ENCODE measurements at places on chromosomes 2 and 18.

- H3K27me3 ChIP-seq = no peaks in the 10 kb centered on the region
- no peaks in the 10 kb centered on the region for H3K36me3 ChIP-seq
- no peak overlapping the region for H3K4me3 ChIP-seq
Observed at GRCh38 chr18:61957801-61958516, 65.2 kb upstream of the RNF152 start.

DNA sequence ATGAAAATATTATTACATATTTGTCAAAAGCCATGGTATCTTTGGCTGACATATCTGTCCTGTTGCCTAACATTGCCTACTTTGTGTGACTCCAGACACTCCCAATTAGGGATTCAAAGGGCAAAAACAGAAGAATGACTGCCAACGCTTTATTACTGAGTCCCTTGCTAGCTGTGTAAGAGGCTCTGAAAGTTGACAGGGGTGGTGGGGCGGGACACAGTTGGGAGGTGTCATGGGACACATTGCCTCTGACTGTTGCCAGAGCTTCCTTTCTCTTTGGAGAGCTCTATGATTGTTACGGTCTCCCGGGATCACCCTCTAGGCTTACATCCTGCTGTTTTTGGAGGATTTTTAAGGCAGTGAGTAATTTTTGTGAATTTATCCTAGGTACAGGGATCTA is 249.6 kb upstream of the ACVR2A start:
- DNase-seq = no peak
- no peaks in the 10 kb centered on the region for H3K36me3 ChIP-seq
- no peak overlapping the region for H3K4me3 ChIP-seq
- no peaks in the 10 kb centered on the region for H3K27me3 ChIP-seq
- no peak overlapping the region for H3K27ac ChIP-seq

DNA sequence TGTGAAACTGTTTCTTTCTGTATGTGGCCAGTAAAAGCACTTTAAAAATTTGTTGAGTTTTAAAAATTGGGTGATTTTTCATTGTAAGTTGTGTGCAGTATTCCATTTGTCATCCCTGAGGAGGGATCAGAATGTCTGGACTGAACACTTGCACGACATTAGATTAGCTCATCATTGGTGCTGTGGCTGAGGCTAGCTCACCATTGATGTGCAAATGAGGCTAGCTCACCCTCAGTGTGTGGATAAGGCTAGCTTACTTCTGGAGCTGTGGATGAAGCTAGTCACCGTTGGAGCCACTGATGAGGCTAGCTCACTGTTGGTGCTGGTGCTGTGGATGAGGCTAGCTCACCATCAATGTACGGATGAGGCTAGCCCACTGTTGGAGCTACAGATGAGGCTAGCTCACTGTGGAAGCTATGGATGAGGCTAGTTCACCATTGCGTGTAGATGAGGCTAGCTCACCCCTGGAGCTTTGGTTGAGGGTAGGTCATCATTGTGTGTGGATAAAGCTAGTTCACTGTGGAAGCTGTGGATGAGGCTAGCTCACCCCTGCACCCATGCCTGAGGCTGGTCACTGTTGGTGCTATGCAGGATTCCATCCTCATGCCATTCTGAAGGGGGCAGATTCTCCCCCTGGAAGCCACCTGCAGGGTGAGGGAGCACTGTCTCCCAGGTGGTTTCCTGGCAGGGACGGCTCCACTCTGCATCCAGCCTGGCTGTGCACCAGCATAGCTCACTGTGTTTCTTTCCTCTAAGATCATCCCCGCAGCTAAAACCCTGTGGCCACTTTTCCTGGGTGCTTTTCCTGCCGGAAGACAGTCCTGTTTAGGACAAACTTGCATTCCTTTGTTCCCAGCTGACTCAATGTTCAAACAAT is 101.1 kb downstream of the TWIST2 start:
- no peak for DNase-seq
- H3K27ac ChIP-seq = no peak overlapping the region
- no peaks in the 10 kb centered on the region for H3K27me3 ChIP-seq
- no peaks in the 10 kb centered on the region for H3K36me3 ChIP-seq
- no peaks in the 10 kb centered on the region for H3K4me1 ChIP-seq

GRCh38 chr2:135999899-136000298 is 14.5 kb upstream of the DARS1 start:
- H3K27me3 ChIP-seq = no peaks in the 10 kb centered on the region
- no peaks in the 10 kb centered on the region for H3K36me3 ChIP-seq
- H3K27ac ChIP-seq = no peak overlapping the region
- 0 out of 2 replicates have a peak, but pooled peaks cover 9% of the 10 kb centered on the region for H3K4me1 ChIP-seq
- DNase-seq = no peak

DNA sequence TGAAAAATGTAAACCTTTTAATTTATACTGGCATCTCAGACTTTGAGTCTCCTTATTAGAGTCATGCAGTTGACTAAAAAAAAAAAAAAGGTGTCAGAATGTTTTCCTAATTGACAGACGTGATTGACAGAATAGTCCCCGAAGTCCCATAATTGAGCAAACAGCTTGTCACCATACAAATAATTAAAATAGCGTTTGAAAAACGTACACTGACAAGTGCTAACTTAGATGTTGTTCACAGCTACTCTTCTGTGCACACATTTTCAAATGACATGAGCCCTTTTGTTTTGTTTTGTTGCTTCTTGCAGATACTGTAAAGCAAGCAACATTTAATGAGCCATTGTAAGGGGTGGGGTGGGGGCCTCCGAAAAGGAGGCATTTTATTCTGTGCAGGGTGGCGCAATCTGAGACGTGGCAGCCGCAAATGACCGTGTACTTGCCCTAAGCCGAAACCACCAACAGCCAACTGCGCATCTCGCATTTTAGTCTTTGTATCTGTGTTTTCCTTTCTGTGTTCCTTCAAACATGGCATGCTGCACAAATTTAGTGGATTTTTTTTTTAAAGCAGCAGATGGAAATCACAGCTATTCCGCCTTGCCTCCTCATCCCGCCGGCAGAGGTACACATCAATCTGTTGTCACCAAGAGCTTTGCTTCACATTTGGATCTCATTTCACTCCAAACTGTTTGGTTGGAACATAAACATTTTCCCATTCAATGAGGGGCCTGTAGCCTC is 52.4 kb downstream of the LPIN1 start:
- no peak overlapping the region for H3K27ac ChIP-seq
- H3K4me1 ChIP-seq = no peaks in the 10 kb centered on the region
- no peak overlapping the region for H3K4me3 ChIP-seq
- H3K36me3 ChIP-seq = no peaks in the 10 kb centered on the region
- H3K27me3 ChIP-seq = no peaks in the 10 kb centered on the region

DNA sequence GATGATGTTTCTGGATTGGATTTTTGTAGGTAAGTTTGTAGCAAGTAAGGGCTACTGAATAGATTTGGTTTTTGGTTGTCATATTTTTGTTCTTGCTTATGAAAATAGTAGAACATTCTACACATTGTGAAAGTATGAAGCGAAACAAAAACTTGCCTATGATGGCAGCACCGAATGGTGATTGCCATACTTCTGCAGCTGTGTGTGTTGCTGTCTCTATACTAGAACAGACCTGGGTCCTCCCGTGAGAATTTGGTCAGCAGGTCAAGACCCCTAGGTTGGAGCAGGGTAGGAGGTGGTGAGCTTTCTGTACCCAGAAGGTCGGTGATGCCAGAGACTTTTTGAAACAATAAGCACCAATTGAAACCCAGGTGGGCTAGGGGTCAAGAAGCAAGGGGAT is 322.6 kb downstream of the PRKCE start:
- no peak for DNase-seq
- no peaks in the 10 kb centered on the region for H3K4me1 ChIP-seq
- H3K36me3 ChIP-seq = no peaks in the 10 kb centered on the region
- H3K27ac ChIP-seq = no peak overlapping the region
- H3K27me3 ChIP-seq = no peaks in the 10 kb centered on the region
- H3K4me3 ChIP-seq = no peak overlapping the region

DNA sequence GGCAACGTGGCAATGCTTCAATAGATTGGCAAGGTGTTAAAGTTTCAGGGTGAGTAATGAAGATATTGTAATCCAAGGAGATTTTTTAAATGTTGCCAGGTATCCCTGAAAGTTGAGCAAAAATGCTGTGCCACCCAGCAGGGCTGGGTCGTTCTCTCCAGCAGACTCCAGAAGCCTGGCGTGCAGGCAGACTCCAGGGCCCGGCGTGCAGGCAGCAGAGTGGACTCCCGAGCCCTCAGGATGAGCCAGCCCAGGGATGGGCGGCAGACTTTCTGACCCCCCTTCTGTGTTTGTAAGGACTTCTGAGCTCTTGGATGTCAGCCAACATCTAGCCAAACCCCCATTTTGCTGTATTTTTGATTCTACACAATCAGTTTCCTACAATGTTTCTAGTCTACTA is 289.1 kb downstream of the ZNF516 start:
- H3K36me3 ChIP-seq = peaks cover 4% of the 10 kb centered on the region
- H3K27me3 ChIP-seq = no peaks in the 10 kb centered on the region
- DNase-seq = no peak
- no peak overlapping the region for H3K27ac ChIP-seq

- peaks cover 15% of the 10 kb centered on the region for H3K4me1 ChIP-seq
- H3K4me3 ChIP-seq = no peak overlapping the region
- H3K27me3 ChIP-seq = no peaks in the 10 kb centered on the region
- no peaks in the 10 kb centered on the region for H3K36me3 ChIP-seq
- DNase-seq = no peak
- H3K27ac ChIP-seq = no peak overlapping the region
Observed at GRCh38 chr2:36756438-36756837, 59.9 kb downstream of the VIT start.

GRCh38 chr2:98897746-98898145 is 38.3 kb downstream of the CRACDL start:
- no peaks in the 10 kb centered on the region for H3K27me3 ChIP-seq
- H3K36me3 ChIP-seq = no peaks in the 10 kb centered on the region
- no peak overlapping the region for H3K27ac ChIP-seq
- no peaks in the 10 kb centered on the region for H3K4me1 ChIP-seq
- H3K4me3 ChIP-seq = no peak overlapping the region

DNA sequence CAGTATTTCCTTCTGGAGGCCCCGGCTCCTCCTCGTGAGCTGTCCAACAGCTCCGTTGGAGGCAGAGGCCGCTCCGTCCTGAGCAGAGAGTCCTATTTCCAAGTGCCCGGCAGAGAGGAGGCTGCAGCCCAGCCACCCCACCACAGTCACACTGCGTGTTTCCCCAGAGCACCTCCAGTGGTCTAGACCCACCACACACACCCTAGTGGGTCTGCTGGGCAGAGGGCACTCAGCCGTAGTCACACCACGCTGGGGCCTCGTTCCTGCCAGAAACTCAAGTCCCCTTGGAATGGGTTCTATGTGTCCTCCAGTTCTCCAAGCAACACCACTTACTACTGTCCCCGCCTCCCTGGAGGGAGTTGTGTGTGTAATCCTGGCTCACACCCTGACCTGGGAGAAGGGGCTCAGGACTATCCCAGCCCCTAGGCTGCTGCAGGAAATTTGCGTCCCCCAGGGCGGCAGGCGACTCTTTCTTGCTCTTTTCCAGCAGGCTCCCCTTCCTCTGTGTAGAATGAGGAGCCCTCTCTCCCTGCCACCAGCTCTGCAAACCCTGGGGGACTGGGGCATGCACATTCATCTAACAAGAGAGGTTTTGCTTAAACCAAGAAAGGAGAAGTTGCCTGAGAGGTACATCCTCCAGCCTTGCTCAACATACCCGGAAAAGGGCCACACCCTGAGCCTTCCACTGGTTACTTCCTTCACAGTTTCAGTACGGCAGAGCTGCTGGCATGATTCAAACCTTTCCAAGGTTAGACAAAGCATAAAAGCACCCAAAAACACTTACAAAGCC is 114.1 kb downstream of the NDUFA10 start:
- no peak for DNase-seq
- no peaks in the 10 kb centered on the region for H3K27me3 ChIP-seq
- no peaks in the 10 kb centered on the region for H3K36me3 ChIP-seq
- H3K4me1 ChIP-seq = no peaks in the 10 kb centered on the region
- H3K4me3 ChIP-seq = no peak overlapping the region

DNA sequence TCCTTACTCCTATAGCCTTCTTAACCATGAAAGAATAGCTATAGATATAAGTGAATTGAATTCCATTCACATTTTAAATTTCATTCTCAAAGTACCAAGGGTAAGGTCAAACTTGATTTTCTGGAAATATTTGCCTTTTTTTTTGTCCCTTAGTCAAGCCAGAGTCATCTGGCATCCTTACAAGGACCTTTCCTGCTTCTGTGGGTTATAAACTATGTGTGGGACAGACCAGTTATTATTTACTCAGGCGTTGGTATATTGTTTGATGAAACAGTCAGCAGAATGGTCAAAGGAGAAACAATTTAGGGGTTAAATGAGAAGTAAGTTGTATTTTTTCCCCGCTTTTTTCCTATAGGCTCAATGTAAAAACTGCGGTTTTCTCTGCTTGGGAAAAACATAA is 1103.2 kb upstream of the ZEB2 start:
- no peaks in the 10 kb centered on the region for H3K36me3 ChIP-seq
- no peak overlapping the region for H3K27ac ChIP-seq
- DNase-seq = no peak
- no peak overlapping the region for H3K4me3 ChIP-seq
- H3K4me1 ChIP-seq = no peaks in the 10 kb centered on the region
- H3K27me3 ChIP-seq = no peaks in the 10 kb centered on the region

GRCh38 chr2:233245406-233245805 is 6.1 kb upstream of the ATG16L1 start:
- H3K27me3 ChIP-seq = no peaks in the 10 kb centered on the region
- no peak overlapping the region for H3K27ac ChIP-seq
- H3K4me1 ChIP-seq = no peaks in the 10 kb centered on the region
- no peak overlapping the region for H3K4me3 ChIP-seq

GRCh38 chr2:67633212-67633856 is 236.2 kb downstream of the ETAA1 start:
- no peaks in the 10 kb centered on the region for H3K36me3 ChIP-seq
- no peak overlapping the region for H3K27ac ChIP-seq
- H3K4me3 ChIP-seq = no peak overlapping the region
- H3K27me3 ChIP-seq = no peaks in the 10 kb centered on the region
- DNase-seq = no peak
- H3K4me1 ChIP-seq = no peaks in the 10 kb centered on the region

- no peak for DNase-seq
- H3K27me3 ChIP-seq = no peaks in the 10 kb centered on the region
- no peak overlapping the region for H3K4me3 ChIP-seq
- H3K27ac ChIP-seq = no peak overlapping the region
- H3K36me3 ChIP-seq = no peaks in the 10 kb centered on the region
Observed at GRCh38 chr2:158214431-158214830, 112.8 kb downstream of the UPP2 start.

- H3K4me3 ChIP-seq = no peak overlapping the region
- H3K4me1 ChIP-seq = 0 out of 2 replicates have a peak, but pooled peaks cover 4% of the 10 kb centered on the region
- H3K27me3 ChIP-seq = no peaks in the 10 kb centered on the region
- H3K27ac ChIP-seq = no peak overlapping the region
- DNase-seq = no peak
- H3K36me3 ChIP-seq = no peaks in the 10 kb centered on the region
Observed at GRCh38 chr2:30248791-30249190, 17.5 kb downstream of the LBH start.
